ENCODE measurements at places on chromosomes 1 and 21.

- no peak for DNase-seq
These were observed 49.0 kb downstream of the MAP3K21 start for GRCh38 chr1:233376382-233377110.

GRCh38 chr1:180247061-180247460 lies 17.0 kb downstream of the LHX4 start:
- peak; percentile 63 for DNase-seq

GRCh38 chr1:3689138-3689750 lies 36.9 kb downstream of the TP73 start:
- no peak for DNase-seq

DNA sequence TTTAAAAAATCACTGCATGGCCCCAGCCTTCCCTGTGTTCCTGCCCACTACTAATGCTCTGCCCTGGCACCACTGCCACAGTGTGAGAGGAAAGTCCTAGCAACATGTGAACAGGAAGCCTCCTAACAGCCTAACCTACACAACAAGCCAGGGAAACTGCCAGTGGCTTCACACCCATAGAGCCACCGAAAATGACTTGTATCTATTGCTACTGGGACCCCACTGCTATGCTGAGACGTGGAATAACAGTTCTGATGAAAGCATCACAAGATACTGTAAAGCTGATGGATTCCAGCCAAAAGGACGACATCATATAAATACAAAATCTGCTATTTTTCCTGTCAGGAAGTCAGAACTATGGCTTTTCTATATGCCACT lies 74.9 kb downstream of the JAK1 start:
- DNase-seq, result no peak

DNA sequence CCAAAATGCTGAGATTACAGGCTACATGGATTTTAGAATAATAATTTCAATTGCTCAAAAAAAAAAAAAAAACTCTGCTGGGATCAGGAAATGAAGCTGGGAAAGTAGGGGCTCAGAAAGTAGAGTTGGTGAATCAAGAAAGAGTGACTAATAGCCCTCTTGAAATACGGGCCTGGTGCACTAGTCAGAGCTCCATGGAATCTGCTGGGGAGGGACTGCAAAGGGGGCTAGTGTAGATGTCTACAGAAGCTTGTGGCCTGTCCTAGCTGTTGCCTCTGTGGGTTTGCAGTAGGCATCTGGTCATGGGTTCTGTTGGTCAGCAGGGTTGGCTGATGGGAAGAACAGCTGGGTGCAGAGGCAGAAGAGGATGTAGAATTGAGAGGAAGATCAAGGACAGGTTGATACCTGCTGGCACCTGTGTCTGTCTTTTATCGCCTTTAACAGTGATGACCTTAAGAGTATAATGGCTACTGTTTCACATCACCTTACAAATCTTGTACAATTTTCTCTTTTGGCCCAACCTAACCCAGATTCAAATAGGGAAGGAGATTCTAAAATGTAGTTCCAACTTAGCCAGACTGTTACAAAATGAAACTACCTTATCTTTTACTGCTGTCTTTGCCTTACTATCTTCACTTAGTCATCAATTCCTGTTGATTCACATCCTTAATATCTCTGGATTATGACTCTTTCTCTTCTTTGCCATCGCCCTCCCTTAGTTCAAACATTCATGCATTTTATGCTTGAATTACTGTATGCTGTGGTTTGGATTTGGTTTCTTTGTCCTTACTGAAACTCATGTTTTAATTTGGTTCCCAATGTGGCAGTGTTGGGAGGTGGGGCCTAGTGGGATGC lies 126.2 kb downstream of the GIPC2 start:
- DNase-seq, result no peak

- DNase-seq, result no peak
These were observed 41.3 kb upstream of the SLC44A3 start for GRCh38 chr1:94778808-94779207.

DNA sequence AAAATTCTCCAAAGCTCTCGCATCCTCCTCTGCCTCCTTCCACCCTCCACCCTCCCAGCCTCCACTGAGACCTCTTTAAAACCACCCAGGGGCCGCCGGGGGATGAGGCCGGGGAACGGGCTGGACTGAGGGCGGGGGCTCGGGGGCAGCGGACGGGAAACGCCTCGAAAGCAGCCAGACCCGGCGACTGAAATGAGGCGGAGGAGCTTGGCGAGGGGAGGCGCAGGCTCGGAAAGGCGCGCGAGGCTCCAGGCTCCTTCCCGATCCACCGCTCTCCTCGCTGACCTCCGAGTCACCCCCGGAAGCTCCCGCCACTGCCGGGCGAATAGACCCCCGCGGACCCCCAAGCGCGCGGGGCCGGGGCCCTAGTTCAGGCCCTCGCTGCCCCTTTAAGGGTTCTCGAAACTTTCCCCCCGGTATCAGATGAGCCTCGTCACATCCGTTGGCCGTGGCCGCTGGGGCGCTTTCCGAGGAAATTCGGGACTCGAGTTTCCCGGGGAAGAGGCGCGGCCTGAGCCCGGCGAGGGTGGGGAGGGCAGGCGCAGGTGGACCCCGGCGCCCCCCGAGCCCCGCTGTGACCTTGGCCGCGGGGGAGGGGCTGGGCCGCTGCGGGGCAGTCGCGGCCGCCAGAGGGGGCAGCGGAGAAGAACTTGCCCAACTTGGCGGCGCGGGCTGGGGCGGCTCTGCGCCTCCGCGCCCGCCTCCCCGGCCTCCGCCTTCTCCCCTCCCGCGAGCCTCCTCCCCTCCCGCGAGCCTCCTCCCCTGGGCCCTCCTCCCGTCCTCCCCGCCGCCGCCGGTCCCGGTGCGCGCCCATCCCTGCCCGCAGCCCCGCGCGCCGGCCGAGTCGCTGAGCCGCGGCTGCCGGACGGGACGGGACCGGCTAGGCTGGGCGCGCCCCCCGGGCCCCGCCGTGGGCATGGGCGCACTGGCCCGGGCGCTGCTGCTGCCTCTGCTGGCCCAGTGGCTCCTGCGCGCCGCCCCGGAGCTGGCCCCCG lies at the start of gene BACE2:
TSS of gene BACE2 (plus strand) at position 813 of the 995 bp plus-strand sequence. CDS start at position 917, 104 bp downstream.
- DNase-seq, result no peak

DNA sequence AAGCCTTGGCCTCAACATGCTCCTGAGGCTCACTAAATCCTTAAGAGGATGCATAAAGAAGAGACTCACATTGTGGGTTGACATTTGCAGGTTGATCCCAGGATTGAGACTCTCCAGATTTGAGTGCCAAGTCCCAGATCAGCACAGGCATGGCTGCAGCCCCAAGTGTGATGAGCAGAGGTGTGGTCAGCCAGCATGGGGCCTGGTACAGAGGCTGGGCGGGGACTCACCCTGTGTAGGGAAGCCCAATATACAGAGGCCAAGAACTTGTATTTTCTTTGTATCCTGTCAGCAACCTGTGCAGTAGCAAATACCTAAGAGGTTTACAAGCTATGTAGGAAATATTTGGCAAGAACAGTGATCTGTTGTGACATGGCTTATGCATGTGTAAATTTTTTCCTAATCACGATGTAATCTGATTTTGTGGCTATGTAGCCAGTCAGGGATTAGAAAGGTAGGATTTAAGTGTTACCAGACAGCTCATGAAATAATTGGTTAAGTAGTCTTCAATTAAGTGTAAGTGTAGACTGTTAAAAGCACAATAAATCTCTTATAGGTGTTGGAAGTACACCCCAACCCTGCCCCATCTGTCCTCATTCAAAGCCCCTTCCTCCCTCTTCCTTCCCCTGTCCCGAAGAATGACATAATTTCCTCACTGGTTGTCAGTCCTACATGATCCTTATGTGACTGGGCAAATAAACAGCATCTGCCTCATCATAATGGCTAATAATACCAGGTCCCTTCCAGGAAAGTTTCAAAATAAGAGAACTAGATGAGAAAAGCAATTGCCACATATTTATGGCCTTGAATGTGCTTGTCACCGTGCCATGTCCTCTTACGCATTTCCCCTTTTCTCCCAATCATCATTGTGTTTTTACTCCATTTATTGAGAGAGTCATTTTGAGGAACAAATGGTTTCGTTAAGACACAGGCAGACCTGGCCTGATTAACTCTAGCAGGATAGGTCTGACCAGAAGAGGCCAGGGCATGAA lies 120.9 kb downstream of the HLX start:
- DNase-seq, result peak; percentile 73

- peak; percentile 26 for DNase-seq
These were observed 2.4 kb downstream of the NHLH2 start for GRCh38 chr1:115838431-115839028.

GRCh38 chr1:37998089-37998808 lies 7.1 kb downstream of the FHL3 start:
- no peak for DNase-seq

DNA sequence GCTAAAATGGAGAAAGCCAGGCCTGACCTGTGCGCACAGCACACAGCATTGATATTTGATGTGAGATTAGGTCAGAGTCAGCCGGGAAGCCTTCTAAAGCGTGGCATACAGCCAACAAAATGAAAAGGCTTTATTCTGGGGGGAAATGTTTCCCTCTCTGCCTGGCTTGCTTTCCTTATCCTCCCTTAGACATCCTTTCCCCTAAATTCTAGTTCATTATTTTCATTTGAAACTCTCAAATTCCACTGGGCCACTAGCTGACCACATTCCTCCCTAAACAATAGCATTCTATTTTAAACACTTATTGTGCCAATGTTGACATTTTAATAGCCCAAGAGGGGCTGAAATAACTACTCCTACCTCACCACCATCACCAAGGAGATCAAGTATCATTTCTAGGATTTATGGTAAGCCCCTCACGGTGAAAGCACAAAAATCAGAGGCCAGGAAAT lies 49.4 kb downstream of the LEPR start:
- DNase-seq, result no peak

- DNase-seq, result no peak
These were observed 47.1 kb upstream of the HMCN1 start for GRCh38 chr1:185686821-185687778.

DNA sequence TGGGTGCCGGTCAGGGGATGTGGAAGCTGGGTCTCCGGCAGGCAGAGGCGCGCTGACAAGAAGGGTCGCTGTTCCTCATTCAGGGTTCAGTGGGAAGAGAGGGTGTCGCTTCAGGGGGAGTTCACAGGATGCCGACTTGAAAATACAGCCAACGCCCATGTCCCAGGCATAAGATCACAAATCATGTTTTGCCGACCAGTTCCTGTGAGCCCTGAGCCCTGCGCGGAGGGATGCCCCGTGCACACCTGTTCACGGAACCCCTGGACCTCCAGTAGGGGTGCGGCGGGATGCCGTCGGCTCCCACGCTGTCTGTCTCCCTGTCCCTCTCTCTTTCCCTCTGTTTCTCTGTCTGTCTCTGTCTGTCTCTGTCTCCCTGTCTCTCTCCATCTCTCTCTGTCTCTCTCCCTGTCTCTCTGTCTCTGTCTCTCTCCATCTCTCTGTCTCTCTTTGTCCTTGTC lies 26.8 kb downstream of the TP73 start:
- DNase-seq, result peak; percentile 35

DNA sequence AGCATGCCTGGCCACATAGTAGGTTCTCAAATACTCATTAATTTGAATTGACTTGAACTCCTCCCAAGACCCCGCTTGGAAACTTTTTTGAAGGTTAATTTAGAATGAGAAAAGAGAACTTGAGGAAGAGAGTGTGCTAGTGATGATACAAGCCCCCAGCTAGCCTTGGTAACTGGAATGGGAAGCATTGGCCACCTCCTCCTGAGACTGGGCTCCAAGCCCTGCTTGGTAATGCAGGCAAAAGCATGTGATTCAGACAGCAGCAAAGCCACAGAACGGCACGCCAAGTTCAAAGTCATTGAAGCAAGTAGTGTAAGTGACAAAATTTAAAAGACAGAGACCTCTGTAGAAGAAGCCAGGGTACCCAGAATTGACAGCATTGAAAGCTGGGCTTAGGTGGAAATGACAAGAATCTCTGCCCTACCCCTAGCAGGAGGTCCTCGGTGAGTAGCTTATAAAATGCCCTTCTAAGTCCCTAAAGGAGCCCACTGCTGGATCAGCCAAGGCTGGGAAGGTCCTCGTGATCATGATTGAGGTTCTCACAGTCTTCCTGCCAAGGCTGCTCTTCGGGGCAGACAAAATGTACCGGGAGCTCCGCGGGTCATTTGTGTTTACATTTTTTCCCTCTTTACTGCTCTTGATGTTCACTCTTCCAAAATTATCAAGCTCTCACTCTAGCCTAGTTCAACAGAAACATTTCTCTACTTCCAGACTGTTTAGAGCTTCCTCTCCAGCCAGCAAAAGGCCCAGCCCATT lies 99.4 kb downstream of the TSEN15 start:
- DNase-seq, result no peak

Data from NB4 (cell line).